ENCODE measurements at places on chromosomes 3 and 15.

DNA sequence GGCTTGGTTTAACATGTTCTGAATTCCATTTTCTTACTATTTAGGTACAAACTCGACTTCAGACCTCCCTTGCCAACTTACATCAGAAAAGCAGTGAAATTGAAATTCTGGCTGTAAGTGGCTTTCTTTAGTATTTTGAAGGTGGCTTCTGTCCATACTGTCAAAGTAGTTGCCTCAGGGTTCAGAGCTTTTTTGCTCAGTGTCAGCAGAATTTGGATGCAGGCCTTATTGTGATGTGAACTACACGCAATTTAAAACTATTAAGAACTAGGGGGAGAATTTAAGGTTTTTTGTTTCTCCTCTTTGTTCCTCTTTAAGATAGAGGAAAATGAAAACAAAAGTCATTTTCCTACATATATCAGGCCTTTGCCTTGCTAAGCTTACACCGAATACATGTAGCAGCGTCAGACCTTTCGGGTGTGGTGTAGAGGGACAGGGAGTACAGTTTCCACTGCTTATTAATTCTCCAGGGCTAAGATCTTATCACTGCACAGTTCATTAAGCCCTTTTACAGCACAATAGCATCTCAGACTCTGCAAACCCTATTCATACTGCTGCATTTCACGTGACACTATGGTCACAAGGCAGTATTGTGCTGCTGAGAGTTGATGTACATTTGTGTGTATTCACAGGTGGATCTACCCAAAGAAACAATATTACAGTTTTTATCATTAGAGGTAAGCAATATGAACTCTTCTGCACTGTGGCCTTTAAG is 6.7 kb downstream of the SRP14 start:
- DNase-seq, result no peak

DNA sequence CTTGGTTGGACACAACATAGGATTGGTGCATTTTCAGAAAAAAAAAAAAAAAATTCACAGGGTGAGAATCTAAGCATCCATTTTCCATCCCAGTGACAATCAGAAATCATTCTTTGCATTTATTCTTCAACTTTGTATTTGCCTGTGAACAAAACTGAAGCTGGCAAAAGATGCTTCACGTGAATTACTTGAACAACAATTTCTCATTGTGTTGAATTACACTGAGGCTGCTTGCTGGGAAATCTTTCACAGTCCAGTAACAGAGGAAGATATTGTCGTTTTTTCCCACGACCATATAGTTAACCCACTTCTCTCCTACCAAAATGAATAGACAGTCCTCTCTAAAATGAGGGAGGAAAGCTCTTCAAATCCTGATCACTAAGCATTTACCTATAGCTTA is 4.3 kb upstream of the SLCO3A1 start:
- no peak for DNase-seq

DNA sequence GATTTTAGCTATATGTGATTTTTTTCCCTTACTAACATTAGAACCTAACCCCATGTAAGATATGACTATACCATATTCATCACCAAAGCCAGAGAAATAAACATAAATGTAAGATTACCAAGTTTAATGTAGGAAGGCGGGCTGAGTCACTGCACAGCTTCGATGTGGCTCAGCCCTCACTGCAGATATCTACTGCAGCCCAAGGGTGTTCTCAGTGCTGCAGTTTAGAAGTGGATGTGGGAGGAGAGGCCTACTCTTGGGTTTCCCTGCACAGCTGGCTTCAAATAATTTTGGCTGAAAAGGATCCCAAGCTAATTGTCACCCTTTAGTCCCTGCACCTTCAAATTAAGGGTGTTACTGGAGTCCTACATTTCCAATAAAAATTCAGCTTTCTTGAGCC is 9.3 kb downstream of the ARPP19 start:
- DNase-seq, result peak; percentile 16

DNA sequence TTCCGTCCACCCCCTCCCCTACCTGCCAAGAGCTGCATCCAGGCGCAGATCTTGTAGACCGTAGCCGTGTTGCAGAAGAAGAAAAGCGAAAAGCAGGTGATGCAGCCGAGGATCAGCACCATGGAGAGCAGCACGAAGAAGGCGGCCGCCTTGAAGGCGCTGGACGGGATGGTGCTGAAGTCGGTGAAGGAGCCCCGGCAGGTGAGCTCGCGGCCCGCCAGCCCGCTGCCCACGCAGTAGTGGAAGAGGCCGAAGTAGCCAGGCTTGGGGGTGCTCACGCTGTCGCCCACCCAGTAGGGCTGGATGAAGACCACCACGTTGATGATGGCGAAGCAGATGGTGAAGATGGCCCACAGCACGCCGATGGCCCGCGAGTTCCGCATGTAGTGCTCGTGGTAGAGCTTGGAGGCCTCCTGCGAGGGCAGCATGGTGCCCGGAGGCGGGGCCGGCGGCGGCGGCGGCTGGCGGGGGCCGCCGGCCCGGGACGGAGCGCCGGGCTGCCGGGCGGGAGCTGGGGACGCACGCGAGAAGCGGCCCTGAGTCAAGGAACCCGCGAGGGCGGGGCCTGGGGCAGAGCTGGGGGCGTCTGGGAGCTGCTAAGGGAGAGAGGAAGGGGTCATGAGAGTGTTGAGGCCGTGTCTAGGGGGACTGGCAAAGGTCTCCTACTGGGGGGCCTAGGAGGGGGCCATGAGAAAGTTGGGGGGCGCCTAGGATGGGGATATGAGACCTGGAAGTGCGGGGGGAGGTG is 1.2 kb downstream of the LHFPL4 start:
- DNase-seq, result peak; percentile 40

DNA sequence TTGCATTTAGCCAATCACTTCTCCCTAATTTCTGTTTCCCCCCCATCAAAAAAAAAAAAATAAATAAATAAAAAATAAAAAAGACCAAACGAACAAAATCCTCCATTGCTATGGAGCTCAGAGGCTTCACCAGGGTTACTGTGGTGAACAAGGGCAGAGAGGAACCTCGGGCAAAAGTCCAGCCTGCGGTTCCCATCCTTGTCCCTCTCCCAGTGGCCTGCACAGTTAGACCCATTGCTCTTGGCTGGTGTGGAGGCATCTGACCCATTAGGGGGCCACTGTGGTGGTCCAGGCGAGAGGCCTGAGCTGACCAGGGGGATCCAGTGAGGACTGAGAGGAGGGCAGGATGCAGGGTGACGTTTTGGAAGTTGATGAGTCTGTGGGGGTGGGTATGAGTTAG is 18.8 kb downstream of the CORO2B start:
- DNase-seq, result no peak

DNA sequence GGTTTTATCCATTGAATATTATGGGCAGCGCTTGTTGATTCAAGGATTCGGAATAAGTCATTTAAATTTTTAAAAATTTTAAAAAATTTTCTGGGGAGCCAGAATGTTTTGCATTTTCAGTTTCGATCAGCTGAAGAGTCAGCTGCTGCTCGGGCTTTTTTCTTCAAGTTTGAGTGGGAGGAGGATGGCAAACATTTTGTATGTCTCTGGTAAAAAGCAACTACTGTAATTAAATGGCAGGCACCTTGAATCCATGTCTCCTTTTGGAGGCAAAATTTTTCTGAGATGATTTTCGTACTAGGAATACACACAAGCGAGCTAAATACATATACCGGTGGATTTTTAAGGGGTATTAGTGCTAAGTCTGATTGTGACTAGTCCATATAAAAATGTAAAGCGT is 612 bp downstream of the C3orf38 start:
- no peak for DNase-seq

DNA sequence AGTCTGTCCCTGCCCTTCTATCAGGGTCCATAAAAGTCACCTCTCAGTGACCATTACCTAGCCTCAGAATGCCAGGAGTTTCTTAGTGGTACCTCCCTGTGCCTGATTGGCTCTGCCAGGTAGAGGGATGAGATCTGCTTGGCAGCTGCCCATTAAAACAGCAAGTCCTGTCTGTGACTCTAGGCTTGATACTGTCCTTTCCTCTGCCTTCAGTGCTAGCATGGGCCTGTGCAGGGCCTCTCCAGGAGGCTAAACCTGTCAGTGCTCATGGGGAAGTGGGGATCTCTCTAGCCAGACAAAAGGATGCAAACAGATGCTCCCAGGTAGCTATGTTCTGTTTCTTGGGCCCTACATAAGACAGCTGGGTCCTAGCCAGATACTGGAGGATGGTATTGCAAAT is 10.0 kb upstream of the MANF start:
- no peak for DNase-seq

- peak; percentile 63 for DNase-seq
Observed at GRCh38 chr15:70488002-70488605, 275.3 kb downstream of the UACA start.

GRCh38 chr15:82176542-82176941 is 86.0 kb downstream of the EFL1 start:
- DNase-seq, result no peak

- no peak for DNase-seq
Observed at GRCh38 chr3:48514431-48515227, 10.7 kb upstream of the SHISA5 start.

- peak; percentile 51 for DNase-seq
Observed at GRCh38 chr3:153768561-153769469, 352.4 kb upstream of the ARHGEF26 start.

DNA sequence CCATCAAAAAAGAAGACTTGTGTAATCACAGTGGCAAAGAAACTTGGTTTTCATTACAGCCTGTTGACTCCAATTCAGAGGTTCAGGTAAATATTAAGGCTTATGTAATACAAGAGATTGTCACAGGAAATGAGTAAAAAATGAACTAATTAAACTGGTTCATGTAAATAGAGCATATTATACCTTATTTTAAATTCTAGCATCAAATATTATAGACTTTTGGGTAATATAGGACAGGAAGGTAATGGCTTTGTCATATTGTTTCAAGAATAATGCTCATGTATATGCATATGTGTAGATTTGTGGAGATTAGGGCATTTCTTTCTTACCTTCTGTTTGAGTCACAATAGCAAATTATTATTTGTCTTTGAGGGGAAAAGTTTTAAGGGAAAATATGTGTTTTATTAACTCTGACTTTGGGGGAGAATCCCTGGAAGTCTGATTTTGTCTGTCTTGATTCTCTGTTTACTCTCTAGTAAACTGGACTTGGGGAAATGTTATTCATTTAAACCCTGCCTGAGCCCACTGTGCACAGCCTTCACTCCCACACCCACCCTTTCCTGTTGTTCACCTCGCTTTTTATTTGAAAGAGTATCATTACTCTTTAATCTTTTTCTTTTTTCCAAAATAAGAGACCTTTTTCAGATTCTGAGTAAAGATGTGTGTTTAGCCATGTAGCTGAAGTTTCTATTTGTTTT is 43.0 kb downstream of the RASA2 start:
- DNase-seq, result no peak

GRCh38 chr3:66722675-66723074 is 221.9 kb upstream of the LRIG1 start:
- peak; percentile 75 for DNase-seq

DNA sequence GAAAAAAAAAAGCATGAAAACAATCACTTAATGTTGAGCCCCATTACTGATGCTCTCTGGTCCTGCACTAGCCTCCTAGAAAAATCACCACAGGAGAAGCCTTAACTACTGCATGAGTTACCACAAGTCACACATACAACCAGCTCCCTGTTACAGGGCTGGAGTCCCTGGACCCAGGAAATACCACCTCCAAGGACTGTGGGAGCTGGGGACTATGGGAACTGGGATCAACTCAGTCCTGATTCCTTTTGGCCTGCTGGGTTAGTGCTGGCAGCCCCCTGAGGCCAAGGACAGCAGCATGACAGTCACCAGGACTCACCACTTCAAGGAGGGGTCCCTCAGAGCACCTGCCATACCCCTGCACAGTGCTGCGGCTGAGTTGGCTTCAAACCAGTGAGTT is 559 bp downstream of the NR1I2 start:
- no peak for DNase-seq

GRCh38 chr3:23611737-23612295 is 193.9 kb upstream of the UBE2E1 start:
- DNase-seq, result peak; percentile 78

- DNase-seq, result no peak
Observed at GRCh38 chr15:46293550-46293949, 658.7 kb downstream of the SQOR start.

GRCh38 chr15:77024273-77025082 is 29.6 kb downstream of the PSTPIP1 start:
- DNase-seq, result peak; percentile 42

- peak; percentile 96 for DNase-seq
Observed at GRCh38 chr15:89105147-89105546, 16.9 kb downstream of the ABHD2 start.

GRCh38 chr3:169147238-169148008 is 516.1 kb downstream of the MECOM start:
- DNase-seq, result peak; percentile 61

GRCh38 chr3:66416556-66417304 is 84.1 kb downstream of the LRIG1 start:
- peak; percentile 50 for DNase-seq

DNA sequence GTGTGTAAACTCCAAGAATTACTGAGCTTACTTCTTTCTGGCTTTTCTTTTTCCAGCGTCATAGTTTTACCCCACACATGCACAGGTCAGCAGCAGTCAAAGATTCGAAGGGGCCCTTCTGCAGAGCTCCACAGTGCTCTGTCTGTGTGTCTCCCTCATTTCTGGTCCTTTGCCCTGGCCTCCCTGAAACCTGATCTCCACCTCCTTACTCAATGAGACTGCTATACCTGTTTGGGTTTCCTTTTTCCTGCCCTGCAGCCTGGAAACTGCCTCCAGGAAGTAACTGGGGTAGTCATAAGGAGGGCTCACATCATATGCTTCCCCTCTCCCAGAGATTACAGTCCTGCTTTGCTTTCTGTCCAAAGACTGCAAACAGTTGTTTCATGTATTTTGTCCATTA is 82.8 kb upstream of the TNIK start:
- DNase-seq, result no peak

DNA sequence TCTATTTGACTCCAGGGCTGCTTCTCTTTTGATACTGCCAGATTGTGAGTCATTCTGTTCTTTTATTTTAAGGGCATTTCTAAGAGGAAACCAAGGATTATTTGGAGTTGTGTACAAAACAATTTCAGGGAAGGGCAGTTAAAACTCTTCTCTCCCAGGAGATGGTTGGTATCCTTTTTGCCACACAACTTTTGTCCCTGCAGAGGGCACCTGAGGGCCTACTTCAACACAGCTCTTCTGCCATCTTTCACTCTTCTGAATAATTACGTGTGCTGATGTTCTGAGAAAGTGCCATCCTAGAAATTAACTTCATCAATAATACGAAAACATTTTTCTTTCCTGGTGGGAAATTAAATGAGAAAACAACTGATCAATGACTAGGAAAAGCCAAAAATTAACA is 75.7 kb upstream of the GADL1 start:
- no peak for DNase-seq

DNA sequence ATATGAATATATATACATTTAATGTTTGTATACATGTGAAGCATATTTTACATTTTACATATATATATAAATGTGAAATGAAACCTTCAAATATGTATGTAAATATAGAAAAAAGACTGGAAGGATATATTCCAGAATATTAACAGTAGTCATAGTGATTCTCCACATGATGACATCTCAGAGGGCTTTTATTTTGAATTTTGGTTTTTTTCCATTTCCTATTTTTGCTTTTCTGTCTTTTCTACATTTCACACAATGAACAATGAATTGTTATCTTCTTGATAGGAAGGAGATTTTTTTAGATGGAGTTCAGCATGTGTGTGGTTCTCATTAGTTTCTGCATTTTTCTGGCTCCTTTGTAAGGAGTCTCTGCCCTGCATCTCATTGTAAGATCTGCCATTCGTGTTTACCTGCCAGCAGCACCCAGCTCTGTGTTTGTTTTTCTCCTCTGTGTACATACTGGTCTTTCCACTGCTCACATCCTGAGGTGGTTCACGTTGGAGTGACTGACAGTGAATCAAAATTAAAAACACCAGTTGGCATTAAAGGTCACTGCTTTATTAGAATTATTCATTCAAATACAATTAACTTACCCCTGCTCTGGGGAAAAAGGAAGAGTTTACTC is 425.3 kb upstream of the MDFIC2 start:
- no peak for DNase-seq

- DNase-seq, result peak; percentile 89
Observed at GRCh38 chr3:21390136-21390535, 360.9 kb downstream of the ZNF385D start.
